Posterior cingulate gyrus (tissue), 11 donors: ENCODE measurements at places on chromosomes 11 and 22.

DNA sequence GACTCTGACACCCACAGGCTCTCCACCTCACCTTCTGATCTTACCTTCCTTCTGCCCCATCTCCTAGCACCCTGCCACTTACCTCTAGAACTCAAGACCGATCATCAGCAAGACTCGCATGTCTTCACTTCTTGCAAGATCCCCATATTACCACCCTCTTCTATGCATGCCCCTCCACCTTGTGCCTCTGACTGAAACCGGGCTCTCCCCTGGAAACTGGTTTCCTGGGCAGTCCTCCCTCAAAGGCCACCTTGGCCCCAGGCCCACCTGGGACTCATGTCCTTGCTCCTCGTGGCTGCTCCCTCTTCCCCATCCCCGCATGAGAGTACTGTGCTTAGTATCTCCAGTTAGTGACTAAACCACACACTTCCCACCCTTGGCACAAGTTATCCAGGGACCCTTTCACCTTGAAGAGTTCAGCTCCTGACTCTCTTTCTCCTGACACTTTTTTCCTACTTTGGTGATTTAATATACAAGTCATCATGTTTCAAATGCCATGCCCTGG lies 136.7 kb downstream of the SPATA19 start:
- no peak for DNase-seq

GRCh38 chr22:17807578-17808410 lies 33.5 kb upstream of the BID start:
- no peak for DNase-seq

DNA sequence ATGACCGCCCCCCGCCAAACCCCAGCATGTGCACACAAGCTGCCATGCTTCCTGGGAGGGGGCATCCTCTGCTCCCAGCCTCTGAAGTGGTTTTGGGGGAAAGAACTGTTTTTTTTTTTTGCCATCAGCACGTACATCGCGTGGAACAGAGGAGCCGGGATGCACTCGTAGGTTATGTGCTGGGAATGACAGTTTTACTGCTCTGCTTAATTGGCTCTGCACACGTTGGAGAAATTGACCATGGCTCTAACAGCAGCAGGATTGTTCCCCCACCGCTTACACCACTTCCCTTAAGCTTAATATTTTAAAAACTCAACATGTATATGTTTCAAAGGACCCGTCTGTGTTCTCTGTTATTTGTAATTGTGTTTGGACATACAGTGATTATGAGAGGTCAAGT lies 175.2 kb downstream of the NAV2 start:
- DNase-seq = no peak

DNA sequence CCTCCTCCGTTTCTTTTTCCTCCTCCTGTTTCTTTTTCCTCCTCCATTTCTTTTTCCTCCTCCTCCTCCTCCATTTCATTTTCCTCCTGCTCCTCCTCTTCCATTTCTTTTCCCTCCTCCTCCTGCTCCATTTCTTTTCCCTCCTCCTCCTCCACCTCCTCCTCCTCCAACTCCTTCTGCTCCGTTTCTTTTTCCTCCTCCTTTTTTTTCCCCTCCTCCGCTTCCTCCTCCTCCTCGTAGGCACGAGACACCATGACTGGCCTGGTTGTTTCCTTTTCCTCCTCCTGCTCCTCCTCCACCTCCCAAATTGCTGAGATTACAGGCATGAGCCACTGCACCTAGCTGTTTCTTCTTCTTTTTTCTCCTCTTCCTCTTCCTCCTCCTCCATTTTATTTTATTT lies 25.6 kb upstream of the DRICH1 start:
- DNase-seq = no peak

GRCh38 chr22:37309211-37310074 lies 27.1 kb downstream of the CYTH4 start:
- no peak for DNase-seq

DNA sequence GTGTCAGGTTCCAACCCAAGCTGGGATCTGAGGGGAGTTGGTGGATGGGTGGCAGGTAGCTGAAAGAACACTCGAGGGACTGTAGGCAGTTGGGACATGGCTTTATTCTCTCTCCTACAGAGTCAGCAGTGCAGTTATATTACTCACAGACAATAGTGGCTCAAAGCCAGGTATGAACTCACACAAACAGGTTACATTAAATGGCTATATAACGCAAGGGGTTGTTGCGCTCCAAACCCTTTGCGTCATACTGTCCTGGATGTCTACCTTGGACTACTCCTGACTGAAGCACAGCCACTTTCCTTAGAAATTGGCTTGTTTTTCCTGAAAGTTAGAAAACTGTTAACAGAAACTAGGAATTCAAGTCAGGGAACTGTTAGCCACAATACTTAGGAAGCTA lies 66.4 kb upstream of the OR4B1 start:
- no peak for DNase-seq

- DNase-seq = peak; percentile 22
These were observed 16.6 kb downstream of the SCUBE1 start for GRCh38 chr22:43326331-43327156.

DNA sequence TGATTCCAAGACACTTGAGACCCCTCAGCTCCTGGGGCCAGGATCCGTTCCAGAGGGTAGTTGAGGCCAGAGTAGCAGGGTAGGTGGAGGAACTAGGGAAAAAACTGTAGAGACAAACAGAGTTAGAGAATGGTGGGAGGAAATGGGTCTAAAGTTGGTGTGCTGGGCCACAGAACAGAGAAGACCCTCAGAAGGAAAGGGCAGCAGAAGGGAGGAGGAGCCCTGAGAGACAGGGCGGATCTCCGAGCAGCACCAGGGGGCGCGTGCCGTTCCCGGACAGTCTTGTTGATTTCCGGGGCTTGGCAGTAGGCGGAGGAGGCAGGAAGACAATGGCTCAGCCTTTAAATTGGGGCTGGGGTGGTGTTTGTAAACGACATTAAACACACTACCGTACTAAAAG lies 2.4 kb upstream of the CECR2 start:
- peak; percentile 67 for DNase-seq

DNA sequence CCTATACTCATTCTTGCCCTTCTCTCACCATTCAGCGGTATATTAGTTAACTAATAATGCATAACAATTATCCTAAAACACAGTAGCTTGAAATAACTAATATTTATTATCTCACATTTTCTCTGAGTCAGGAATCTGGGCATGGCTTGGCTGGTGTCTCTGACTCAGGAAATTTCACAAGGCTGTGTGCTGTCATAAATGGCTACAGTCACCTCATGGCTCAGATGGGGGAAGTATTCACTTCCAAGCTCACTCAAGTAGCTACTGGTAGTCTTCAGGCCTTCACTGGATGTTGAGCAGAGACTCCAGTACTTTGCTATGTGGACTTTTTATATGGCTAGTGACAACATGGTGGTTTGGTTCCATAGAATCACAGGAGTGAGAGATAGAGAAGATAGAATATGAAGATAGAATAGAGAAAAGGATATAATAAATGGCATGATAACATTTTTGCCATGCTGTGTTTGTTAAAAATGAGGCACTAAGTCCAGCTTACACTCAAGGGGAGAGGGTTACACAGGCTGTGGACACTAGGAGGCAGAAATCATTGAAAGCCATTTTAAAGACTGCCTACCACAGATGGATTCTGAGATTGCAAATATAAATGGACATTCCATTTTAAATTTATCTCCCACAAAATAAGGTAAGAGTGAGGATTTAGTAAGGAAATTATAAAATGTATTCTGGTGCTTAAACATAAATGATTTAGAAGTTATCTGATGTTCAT lies 997.8 kb upstream of the CHORDC1 start:
- no peak for DNase-seq

DNA sequence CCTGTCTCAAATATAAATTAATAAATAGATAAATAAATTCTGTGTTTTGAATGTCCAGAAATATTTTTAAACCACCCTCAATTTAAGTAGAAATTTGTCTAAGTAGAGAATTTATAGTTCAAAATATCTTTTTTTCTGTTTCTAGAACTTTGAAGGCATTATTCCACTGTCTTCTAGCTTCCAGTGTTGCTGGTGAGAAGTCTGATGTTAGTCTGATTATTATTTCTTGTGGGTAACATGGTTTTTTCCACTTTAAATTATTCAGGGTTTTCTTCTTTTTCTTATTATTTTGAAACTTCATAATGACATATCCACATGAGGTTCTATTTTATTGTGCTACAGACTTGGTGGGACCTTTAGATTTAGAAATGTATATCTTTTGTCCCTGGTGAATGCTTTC lies 46.4 kb upstream of the HEPHL1 start:
- no peak for DNase-seq

DNA sequence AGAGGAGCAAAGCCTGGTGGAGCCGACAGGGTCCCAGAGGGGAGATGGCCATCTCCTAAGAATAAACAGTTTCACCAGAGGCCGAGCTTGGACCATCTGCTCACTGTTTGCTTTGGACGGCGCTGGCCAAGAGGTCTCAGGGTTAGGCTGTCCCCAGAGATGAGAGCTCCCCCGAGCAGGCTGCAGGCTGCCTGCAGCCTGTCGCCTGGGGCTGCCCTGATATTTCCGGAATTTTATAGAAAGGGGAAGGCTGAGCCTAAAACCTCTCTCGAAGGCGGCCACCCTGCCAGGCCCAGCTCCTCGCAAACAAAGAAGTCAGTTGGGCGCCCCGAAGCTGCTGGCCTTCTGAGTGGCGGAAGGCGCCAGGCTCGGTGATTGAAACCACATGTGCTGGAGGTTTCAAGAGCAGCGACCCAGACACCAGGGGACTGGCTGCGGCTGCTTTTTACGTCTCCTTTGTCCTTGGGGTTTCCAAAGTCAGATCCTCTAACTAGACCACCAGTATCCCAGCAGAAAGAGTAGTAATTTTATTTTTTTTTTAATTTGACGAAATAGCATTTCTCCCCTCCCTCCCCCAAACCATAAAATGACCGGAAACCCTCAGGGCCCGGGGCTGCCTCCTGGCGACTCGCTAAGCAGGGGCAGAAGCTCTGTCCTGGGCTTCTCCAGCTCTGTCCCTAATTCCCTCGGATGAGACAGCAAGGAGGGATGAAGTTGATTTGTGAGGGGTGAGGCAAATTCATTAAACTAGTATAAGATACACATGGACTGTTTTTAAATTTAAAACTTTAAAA lies 57.4 kb downstream of the CLMP start:
- no peak for DNase-seq

GRCh38 chr11:32256466-32256865 lies 165.6 kb downstream of the RCN1 start:
- DNase-seq = no peak

DNA sequence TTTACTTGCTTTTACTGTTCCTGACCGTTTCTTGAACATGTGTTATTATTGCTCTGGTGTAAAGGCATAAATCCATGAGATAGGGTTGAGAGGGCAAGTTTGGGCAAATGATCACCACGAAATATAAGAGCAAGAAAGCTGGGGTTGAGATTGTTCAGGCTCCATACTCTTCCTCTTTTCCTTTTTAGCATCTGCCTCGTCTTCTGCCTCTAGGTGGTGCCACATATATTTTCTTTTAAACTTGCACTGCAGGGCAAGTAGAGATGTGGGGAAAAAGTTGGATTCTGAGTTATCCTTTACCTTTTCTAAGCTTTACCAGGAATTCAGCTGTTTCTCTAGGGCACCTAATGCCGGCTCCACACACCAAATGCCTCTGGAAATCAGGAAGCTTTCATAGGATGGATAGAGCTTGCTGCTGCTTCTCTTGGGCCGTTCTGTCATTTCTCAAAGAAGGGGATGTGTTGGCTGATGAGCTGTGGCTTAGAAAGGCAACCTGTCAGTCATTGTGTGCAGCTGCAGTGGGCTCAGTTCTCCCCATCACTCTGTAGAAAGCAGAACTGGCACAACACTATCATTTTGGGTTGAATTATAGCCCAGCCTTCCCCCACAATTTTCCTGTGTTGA lies 98.2 kb downstream of the LDLRAD3 start:
- no peak for DNase-seq

GRCh38 chr11:8032576-8033304 lies 45.6 kb downstream of the EIF3F start:
- DNase-seq = no peak

GRCh38 chr11:10894666-10895065 lies 36.8 kb upstream of the ZBED5 start:
- DNase-seq = no peak

DNA sequence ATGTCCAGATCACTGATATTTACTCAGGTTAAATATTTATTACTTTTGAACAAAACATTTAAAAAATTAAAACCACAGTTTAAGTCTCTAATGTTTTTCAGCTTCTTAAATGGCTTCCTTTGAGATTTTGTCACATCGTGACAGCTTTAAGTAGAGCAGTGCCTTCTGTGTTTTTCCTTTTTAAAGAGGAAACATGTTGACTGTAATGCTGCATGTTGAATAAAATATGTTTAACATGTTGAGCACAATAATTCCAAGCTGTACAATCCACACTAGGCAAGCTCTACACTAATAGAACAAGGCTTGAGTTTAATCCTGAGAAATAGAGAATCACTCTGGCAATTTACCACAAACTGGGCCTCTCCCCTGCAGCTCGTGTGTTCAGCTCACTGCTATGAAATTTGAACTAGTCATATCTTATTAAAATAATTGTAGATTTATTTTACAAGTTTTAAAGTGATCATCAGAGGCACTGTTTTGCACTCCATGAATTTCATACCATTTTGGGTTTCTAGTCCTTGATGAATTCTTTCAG lies 368.3 kb downstream of the SOX6 start:
- no peak for DNase-seq

GRCh38 chr11:119764108-119764868 lies 35.3 kb upstream of the NECTIN1 start:
- DNase-seq = peak; percentile 79

GRCh38 chr22:34845391-34845790 lies 220.6 kb upstream of the ISX start:
- DNase-seq = no peak

GRCh38 chr22:48234011-48234410 lies 1471.6 kb downstream of the TBC1D22A start:
- no peak for DNase-seq

DNA sequence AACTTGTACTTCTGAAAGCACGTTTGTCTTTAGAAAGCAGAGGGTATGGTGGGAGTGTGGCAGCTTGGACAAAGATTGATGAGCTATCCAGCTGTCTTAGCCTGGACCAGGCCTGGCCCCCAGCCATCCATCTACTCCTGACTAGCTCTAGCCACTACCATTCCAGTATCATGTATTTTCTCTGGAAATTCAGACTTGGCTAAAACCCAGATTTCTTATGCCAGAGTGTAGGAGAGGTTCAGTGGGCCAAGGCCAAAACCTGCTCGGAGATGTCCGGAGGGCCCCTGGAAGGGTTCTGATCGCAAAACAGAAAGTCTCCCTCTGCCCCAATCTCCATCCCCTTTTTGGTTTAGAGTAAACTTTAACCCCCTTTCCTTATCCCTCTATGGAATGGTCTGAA lies 24.8 kb upstream of the MTCH2 start:
- peak; percentile 19 for DNase-seq

DNA sequence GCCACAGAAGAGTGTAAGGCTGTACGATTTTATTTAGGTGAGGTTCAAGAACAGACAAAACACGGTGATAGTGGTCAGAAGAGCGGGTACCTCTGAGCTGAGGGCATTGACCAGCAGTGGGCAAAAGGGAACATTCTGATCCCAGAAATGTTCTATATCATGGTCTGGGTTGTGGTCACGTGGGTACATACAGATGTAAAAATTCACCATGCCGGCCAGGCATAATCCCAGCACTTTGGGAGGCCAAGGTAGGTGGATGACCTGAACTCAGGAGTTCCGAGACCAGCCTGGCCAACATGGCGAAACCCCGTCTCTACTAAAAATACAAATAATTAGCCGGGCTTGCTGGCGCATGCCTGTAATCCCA lies 31.1 kb upstream of the GCAT start:
- DNase-seq = no peak

GRCh38 chr11:120698918-120699317 lies 187.4 kb downstream of the GRIK4 start:
- no peak for DNase-seq
